ENCODE measurements at places on chromosomes 7 and 10.
A peak's percentile ranks its signal among the peaks of the same experiment; 100 is the strongest.

DNA sequence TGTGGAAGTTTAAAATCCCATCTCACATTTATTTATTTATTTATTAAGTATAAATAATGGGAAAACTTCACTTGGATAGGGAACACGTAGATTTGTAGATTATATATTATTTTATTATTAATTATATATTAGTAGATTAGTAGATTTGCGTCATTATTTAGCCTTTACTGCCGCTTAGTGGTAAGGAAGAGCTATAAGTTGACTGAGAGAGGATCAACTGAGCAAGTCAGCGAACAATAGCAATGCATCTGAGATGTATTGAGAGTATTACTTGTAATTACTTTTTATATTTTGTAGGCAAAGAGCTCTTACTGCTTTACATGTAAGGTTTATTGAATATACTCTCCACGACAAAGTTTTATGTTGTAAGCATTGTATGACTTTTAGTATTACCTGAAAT lies 244.5 kb upstream of the ANKRD30A start:
- no peak for DNase-seq

GRCh38 chr7:29884399-29885272 lies 78.3 kb downstream of the WIPF3 start:
- DNase-seq = no peak

DNA sequence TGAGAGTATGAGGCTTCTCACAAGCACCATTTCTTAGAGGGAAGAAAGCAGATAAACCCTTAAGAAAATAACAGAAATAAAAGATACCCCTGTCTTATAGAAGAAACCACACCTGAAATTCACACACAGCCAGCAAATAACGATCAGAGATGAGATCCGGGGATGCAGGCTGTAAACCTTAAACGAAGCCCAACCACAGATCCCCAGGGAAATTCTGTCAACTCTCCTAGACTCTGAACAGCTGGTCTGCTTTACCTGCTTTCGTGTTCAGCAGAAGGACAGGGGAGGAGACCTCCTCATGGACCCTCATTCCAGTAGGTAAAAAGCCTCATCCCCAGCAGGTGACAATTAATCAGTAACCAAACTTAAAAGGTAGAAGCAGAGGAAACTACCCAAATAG lies 45.0 kb downstream of the VOPP1 start:
- no peak for DNase-seq

GRCh38 chr7:69862413-69863064 lies 264.3 kb downstream of the AUTS2 start:
- no peak for DNase-seq

DNA sequence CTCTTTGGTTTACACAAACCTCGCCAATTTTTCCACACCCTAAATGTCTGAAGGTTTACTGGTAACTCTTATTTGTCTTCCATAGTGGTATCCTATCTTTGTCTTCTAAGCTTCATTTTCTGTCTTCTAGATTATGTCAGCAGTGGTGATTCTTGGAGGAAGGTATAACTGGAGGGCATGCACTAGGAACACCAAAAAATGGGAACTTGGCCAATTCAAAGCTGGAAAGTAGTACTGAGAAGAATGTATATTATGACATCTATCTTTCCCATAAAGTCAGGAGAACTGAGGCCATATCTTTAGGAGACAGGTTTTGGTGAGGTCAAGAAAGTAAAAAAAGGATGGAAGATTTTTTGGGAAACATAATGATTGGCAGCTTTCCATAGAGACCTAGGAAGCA lies 113.3 kb downstream of the CPEB3 start:
- DNase-seq = no peak

DNA sequence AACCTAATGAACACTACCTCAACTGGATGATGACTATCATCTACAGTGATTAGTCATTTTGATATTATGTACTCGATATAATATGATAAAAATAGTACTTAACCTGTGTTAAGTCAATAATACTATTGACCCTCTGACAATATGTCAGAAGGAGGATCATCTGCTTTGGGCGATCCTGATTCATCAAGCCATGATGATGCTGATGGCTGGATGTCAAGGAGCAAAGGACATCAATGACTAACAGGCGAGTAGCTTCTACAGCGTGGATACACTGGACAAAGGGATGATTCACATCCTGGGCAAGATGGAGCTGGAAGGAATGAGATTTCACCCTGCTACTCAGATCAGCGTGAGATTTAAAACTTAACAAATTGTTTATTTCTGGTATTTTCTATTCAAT lies 94.4 kb upstream of the SKAP2 start:
- DNase-seq = peak; percentile 70

DNA sequence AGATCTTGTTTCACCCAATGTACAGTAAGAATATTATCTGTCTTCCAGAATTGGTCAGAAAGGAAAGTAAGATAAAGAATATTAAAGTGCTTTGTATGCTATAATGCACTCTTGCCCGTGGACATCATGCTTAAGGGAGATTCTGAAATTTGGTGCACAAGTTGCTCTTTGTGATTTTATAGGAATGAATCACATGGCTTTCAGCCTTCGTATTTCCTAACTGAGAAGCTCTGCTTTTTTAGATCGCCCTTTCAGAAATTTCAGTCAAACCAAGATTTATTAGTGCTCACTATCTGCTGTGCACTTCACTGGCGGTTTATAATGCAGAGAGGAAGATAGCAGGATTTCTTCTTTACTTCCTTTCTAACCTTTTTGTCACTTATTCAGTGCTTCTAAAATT lies 1248.5 kb upstream of the LRRN3 start:
- DNase-seq = peak; percentile 21

- no peak for DNase-seq
Measured at GRCh38 chr7:66758950-66759628, 18.6 kb downstream of the RABGEF1 start.

DNA sequence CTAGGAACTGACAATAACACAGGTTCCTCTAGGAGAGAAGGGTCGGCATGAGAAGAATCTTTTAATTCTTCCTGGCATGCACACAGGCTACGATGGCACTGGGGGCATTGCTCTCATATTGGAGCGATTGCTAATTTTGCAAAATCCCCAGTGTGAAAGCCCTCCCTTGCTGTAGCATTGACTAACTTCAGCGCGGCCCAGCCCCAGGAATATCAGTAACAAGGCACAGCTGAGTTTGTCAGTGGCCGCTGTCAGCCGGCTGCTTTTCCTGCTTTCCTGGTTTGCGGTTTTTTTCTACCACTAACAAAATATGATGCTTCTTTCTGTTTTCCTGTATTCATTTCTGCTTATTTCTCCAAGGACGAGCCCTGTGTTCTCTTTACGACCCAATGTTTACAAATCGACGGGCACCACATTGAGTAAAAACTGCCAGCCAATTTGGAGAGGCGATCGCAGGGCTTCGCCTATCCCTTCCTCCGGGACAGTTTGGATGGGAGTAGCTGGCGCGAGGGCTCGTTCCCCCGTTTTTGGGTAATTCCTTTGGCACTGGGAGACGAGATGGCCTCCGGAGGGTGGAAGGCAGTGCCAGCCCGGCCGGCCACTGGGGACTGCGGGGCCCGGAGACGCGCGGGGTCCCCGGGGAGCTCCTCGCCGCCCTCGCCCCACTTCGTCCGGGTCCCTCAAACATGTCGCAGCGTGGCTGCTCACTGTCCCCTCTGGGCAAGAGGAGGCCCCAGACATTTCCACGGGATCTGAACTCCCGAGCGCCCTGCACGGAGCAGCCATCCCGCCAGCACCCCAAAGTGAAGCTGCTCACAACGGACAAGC lies 967 bp downstream of the ADARB2 start:
- no peak for DNase-seq

GRCh38 chr10:1070919-1071318 lies 14.7 kb downstream of the WDR37 start:
- DNase-seq = no peak

DNA sequence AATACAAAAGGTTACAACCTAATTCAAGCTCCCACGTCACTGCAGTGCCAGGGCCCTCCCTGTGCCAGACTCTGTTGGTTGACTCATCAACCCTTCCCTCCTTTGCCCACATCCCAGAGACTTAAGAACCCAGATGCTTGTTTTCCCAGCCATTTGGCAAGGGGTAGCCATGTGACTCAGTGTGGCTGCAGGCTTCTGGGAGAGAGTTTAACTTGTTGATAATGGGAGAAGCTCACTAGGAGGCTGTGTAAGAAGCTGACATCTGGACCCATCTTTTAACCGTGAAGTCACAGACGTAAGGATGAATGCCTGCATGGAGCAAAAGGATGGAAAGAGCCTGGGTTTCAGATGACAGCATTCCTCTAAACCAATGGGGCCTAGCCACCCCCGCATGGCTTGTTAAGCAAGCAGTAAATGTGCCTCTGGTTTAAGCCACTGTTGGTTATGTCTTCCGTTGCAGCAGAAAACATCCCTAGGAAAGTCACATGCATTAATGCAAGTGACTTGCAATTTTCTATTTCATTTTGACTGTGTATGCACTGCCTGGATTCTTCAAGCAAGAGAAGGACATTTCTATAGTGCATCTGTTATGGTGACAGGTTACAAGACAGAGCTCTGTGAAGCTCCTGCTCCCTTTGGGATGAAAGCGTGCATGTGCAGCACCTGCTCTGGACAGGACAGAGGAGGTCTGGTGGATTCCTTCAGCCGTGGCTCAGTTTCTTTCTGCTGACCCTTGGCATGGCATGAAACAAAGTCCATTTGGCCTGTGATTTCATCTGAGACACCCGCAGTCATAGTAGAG lies 57.5 kb upstream of the CREB5 start:
- DNase-seq = no peak

- DNase-seq = no peak
Measured at GRCh38 chr7:148397551-148397950, 193.0 kb upstream of the C7orf33 start.

- DNase-seq = no peak
Measured at GRCh38 chr7:83365746-83366145, 203.1 kb upstream of the PCLO start.

DNA sequence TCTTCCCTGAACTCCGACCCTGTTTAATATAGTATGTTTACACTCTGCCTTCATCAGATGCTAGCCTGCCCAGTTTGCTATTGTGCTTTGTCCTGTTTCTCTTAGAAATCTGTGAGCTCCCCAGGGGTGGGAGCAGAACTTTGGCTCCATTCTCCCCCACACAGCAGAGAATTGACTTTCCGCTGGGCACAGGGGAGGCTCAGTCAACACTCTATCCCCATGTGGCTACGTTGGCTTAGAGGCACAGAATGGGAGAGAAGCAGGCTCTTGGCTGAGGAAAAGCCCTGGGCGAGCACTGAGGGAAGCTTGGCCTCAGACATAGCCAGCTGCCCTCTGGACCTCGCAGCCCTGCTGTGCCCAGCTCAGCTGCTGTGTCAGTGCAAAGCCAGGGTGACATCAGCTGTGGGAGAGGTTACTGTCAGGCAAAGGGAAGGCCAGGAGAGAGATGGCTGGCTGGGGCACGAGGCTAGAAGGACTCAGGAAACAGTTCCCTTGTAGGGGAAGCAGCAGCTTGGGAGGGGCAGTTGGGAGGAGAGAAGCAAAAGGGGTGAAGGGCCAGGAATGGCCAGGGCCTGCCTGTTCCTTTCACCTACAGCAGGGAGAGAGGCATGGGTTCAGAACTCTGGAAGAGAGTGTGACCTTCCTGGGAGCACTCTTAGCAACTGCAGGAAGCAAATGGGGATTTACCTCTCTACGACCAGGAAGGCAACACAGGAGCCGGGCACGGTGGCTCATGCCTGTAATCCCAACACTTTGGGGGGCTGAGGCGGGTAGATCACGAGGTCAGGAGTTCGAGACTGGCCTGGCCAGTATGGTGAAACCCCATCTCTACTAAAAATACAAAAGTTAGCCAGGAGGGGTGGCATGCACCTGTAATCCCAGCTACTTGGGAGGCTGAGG lies 5.8 kb upstream of the SCD start:
- no peak for DNase-seq

DNA sequence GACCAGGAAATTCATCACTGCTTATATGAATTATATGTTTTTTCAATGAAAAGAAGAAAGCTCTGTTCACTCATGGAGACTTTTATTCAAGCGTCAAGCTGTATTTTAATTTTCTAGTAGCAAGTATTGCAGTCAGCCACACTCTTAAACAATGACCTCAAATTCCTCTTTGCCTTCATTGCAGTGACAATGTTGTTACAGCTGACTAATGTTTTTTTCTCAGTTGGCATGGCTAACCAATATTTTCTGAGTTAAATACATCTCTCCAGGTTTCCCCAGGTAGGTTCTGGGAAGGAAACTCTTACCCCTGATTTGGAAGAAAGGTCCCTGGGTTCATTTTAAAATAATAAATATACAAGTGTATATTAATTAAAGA lies 241.5 kb downstream of the WDR11 start:
- DNase-seq = no peak

DNA sequence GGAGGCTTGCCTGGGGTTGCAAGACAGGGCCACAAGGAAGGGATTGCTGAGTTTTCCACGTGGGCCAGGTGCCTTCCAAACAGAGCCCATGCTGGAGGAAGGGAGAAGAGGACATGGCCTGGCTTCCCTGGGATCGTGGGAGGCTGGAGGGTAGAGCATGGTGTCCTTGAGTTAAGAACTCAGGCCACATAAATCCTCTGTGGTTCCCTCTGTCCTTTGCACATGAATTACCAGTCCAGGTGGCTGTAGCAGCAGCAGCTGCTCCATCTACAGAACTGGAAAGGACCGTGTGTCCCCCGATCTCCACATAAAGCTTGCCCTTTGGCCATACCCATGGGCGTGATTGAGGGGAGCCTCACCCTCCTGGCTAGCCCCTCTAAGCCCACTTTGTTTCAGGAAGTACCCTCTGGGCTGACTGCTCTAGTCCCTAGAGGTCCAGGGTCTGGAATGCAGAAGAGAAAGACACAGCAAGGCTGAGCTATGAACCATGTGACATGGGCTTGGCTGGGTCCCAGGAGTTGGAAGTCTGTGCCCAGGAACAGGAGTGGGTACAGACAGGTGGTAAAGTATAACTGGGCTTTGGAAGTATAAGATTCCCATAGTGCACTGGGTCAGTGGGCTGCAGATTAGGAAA lies 84.9 kb downstream of the C10orf105 start:
- no peak for DNase-seq

DNA sequence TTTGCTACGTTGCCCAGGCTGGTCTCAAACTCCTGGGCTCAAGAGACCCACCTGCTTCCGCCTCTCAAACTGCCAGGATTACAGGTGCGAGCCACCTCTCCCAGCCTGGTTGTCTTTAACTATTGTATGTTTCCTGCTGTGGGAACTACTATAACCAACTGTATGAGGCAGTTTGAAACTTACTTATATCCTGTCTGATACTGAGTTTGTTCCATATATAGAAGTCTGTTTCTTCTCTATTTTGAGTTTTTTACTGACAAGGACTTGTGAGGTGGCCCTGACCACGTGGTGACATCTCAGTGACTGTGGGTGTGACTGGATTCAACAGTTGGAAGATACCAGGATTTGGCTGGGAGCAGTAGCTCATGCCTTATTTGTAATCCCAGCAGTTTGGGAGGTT lies 14.2 kb downstream of the FBH1 start:
- DNase-seq = no peak

- no peak for DNase-seq
Measured at GRCh38 chr7:92228742-92229141, 17.0 kb downstream of the KRIT1 start.

GRCh38 chr10:23367896-23368595 lies 23.4 kb upstream of the C10orf67 start:
- DNase-seq = no peak

- no peak for DNase-seq
Measured at GRCh38 chr7:52586704-52587103, 448.7 kb upstream of the POM121L12 start.

GRCh38 chr10:35079763-35080162 lies 10.4 kb downstream of the CUL2 start:
- DNase-seq = peak; percentile 21

GRCh38 chr7:107007892-107008287 lies 36.6 kb upstream of the PRKAR2B start:
- no peak for DNase-seq
